ENCODE measurements at places on chromosomes 1 and 21. TPM values are rescaled to one million over a fixed set of nuclear protein-coding genes. Genes with fewer than 3 reads are reported as not detected.

The CFHR1 gene
- total RNA-seq, result not detected

The CCT3 gene
- total RNA-seq, result 259 TPM

The TIAM1 gene
- total RNA-seq, result 38.4 TPM

The OBSCN gene
- total RNA-seq, result 86.5 TPM

The AIRE gene
- total RNA-seq, result 0.27 TPM

The LIPI gene
- not detected for total RNA-seq

The CGN gene
- 27.3 TPM for total RNA-seq

The EFNA3 gene
- 5.8 TPM for total RNA-seq

The FMO4 gene
- 5.7 TPM for total RNA-seq

The FLG2 gene
- total RNA-seq, result 0.88 TPM

The CDCA8 gene
- 3.6 TPM for total RNA-seq

The PTAFR gene
- total RNA-seq, result 2.0 TPM

The OPRD1 gene
- total RNA-seq, result 5.2 TPM

The HSD3B2 gene
- not detected for total RNA-seq

The CYP4Z1 gene
- 0.33 TPM for total RNA-seq

The IFFO2 gene
- 13.5 TPM for total RNA-seq

The MFSD2A gene
- 3.1 TPM for total RNA-seq

Data from camera-type eye (tissue), 1 donor.